ENCODE measurements at places on chromosomes 5 and 9. TPM values are rescaled to one million over a fixed set of nuclear protein-coding genes. Genes with fewer than 3 reads are reported as not detected.

DNA sequence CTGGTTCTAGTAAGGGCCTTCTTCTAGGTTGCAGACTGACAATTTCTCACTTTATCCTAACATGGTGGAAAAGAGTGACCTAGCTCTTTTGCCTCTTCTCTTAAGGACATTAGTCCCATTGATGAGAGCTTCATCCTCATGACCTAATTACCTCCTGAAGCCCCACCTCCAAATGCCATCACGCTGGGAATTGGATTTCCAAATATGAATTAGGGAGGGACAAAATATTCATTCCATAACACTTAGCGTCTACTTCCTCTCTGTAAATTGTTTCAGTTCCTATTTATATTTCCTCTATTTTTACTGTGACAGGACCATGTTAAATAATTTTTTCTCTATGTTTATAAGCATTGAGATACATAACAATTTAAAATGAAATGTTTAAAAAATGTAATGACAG is 408.8 kb downstream of the CDH10 start:
- no peak for DNase-seq

DNA sequence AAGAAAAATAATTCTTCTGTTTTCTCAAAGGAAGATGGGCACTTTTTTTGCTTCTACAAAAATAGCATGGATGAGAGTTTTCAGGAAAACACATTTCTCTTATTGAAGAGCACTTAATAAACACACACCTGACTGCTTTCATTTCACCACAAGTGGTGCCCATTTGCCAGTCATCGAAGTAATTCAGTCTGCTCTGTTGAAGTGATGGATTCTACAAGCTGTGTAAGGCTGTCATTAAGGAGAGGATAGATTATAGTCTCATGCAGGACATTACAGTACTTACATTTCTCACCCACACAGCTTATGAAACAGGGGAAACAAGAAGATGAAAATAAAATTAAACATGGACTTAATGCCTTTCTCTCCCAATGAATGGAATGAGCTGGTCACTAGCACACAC is 165.2 kb downstream of the NR2F1-AS1 start:
- DNase-seq, result no peak

GRCh38 chr5:124732428-124733328 is 13.8 kb downstream of the ZNF608 start:
- no peak for DNase-seq

DNA sequence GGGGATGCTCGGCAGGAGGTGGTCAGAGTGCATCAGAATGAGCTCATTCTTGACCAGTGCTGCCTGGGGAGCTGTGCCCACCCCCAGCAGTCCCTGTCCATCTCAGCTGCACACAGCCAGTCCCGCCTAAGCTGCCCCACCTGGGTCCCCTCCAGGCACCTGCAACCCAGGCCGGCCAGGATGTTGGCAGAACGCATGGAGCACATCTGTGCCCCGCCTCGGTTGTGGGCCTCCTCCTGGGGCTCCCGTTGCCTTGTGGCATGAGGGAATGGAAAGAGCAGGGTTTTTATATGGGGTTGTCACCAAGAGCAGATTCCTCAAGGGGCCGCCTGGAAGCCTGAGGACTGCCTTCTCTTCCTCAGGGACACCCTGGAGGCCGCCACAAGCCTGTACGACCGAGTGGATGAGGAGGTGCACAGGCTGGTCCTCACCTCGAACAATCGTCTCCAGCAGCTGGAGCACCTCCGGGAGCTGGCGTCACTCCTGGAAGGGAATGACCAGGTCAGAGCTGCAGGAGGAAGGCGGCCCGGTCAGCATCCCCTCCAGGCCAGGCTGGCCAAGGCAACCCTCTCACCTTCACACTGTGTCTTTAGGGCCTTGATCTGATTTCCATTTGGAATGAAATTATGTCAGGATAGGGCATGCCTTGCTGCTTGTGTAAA is 34.8 kb upstream of the LRRC14B start:
- DNase-seq, result peak; percentile 12

DNA sequence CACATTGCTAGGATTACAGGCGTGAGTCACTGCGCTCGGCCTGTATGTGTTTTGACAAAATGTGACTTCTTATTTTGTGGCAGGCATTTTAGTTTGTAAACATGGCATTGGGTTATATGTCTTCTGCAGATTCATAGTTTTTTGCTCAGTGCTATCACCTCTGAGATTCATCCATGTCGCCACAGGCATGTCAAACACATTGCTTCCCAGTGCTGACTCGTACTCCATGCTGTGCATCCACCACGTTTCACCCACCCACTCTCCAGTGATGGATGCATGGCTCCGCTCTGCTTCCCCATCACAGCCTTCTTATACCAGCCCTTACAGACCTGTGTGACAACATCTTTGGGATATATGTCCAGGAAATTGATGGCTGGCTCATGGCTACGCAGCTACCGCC is 158.8 kb downstream of the GAS1 start:
- DNase-seq, result no peak

GRCh38 chr5:138706655-138707480 is 46.4 kb upstream of the CTNNA1 start:
- DNase-seq, result no peak

GRCh38 chr9:110776221-110776620 is 107.6 kb downstream of the MUSK start:
- DNase-seq, result no peak

GRCh38 chr9:132784286-132784830 is 93.7 kb downstream of the AK8 start:
- no peak for DNase-seq

DNA sequence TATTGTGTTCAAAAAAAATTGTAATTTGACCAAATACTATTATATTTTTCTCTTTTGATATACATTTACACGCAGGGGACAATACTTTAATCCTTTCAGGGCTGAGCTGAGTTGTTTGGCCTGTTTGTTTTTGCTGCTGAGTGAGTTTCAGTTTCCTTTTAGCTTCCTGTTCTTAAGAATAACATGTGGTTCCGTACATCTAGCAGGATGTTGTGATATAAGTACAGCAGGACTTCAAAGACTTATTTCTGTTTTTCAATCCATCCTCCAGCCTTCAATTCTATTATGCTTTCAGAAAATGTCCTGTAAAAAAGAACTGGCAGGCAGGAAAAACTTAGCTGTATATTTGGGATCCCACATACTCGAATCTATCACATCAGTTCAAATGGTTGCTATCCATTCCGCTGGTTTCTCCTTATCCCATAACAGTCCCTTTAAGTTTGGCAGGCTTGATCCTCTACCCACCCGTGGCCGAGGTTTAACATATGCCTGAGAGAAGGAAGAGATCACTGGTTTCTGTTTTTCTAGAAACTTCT is 1037.3 kb upstream of the ACO1 start:
- no peak for DNase-seq

- DNase-seq, result no peak
Measured at GRCh38 chr9:88766778-88767503, 224.3 kb upstream of the S1PR3 start.

- DNase-seq, result no peak
Measured at GRCh38 chr9:34647084-34647403, 569 bp downstream of the GALT start.

- DNase-seq, result peak; percentile 53
Measured at GRCh38 chr5:107476783-107477182, 194.0 kb downstream of the EFNA5 start.

- no peak for DNase-seq
Measured at GRCh38 chr5:181170237-181170825, 22.9 kb downstream of the OR2V2 start.

GRCh38 chr9:8338767-8339510 is 539.4 kb upstream of the DMAC1 start:
- DNase-seq, result no peak

DNA sequence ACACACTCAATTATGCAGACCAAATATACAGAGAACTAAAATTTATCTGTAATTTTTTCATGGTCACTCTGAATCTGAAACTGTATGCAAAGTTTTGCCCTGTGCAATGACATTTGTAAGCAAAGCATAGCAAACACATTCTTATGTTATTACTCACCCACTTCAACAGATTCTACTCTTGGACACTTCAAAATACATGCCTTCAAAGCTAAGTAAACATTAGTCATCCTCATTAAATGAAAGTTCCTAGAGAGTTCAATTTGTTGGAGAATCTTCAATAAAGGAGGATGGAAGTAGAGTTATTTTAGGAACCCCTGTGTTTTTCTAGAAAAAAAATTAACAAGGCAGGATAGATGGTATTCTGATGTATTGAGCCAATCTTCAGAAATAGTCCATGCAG is 639.7 kb upstream of the C9orf72 start:
- no peak for DNase-seq

DNA sequence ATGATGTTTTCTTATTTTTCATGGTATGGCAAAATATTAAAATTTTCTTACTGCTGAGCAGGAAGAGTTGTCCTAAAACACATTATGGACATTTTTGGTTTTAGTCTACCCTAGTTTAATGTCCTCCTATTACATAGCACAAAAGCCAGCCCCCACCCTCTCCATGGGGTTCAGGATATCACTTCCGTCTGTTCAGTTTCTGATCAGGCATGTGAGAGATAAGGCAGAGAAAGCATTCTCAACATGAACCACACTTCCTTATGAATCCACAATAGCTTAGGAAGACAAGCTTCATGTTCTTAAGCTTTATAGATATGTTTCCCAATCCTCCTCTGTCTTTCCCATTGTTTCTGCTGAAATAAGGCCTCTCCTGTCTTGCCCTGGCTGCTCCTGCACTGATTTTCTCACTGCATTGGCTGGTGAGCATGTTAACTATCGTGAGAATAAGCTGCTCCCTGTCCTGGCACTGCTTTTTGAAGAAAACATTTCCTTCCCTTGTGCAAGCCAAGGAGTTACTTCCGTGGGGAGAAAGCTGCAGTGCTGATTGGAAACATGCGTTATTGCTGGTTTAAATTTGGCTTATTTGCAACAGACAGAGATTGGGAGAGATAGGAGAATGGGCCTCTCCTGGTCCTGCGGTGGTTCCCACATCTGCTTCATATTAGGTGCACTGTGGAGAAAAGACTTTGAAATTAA is 260.3 kb upstream of the RPS23 start:
- no peak for DNase-seq

DNA sequence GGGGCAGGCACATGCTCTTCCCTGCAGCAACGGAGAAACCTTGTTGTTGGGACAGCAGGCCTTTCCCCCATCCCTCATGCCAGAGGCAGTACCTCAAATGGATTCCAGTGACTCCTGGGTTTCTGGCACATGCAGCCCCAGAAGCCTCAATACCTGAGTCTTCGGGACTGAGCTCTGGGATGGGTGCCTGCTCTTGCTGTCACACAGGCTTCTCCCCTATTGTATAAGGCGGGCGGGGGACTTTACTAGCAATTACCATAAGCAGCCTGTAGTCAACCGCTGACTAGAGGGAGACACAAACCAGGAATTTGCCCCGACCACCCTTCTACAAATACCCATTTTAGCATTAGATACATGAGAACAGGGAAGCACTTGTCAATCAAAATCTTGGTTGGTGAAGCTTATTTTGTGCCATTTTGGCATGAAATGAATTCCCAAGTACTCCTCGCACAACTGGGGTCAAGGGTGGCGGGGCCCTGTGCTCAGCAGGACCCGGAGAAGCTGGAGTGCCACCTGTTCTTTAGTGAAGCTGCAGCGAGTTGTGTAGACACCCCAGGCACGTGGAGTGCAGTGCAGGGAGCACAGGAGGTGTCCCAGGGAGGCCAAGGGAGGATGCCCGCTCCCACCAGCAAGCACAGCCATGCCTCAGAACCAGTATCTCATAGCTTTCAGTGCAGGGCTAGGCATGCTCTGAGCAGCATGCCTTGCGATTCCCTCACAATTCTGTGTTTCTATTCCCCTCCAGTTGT is 21.2 kb downstream of the S1PR3 start:
- DNase-seq, result no peak

GRCh38 chr5:72749362-72749997 is 67.0 kb upstream of the TNPO1 start:
- no peak for DNase-seq

DNA sequence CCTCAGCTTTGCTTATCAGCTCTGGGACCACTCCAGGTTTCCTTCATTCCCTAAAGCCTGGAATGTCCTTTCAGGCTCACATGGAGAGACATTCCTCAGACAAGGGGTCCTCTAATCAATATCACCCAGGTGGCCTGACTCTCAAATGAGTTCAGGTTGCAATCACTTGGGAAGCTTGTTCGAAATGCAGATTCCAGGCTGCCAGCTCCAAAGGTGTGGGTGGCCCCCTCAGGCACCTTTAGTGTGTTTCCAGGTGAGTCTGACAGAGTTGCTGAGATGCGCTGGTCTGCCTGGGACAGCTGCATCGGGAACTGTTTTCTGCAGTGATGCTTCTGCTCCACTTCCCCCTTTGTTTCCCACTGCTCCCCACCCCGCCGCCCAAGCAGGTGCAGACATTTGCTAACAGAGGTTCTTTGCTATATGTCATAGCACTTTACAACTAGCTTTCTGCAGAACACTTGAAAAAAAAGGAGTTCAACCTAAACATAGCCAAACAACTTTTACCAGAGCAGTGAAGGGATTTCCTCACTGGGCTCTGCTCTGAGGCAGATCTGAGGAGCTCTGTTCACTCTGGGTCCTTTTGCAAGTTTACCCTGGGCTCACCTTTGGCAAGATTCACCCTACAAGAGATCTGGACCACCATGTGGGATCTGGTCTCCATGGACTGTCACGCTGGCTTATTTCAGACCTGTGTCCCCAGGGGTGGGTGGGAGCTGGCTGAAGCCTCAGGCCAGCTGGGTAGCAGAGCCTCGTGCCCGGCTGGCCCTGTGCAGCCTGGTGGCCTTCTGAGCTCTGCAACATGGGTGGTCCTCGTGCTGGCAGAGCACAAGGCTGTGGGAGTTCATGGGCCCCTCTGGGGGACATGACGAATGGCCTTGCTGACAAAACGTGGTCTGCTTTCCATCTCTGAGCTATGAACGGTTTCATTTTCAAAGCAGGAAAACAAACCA is 539.6 kb downstream of the CCDC171 start:
- no peak for DNase-seq

GRCh38 chr5:35138232-35138631 is 90.5 kb upstream of the AGXT2 start:
- no peak for DNase-seq

- DNase-seq, result no peak
Measured at GRCh38 chr5:53322257-53322656, 158.2 kb upstream of the FST start.

- DNase-seq, result no peak
Measured at GRCh38 chr9:95605101-95605500, 88.3 kb upstream of the PTCH1 start.

The SETX gene
- total RNA-seq, result 63.7 TPM

The NKD2 gene
- total RNA-seq, result 3.7 TPM

The PCDHGB2 gene
- 0.23 TPM for total RNA-seq

The LCNL1 gene
- 1.0 TPM for total RNA-seq

The SLU7 gene
- total RNA-seq, result 65.5 TPM

The CAMK2A gene
- total RNA-seq, result not detected

The PCDHGA7 gene
- not detected for total RNA-seq

The EDIL3 gene
- not detected for total RNA-seq

The NSMF gene
- total RNA-seq, result 31.9 TPM
